Mesenteric fat pad (tissue), 1 donor: ENCODE measurements at places on chromosomes 7 and 10.

DNA sequence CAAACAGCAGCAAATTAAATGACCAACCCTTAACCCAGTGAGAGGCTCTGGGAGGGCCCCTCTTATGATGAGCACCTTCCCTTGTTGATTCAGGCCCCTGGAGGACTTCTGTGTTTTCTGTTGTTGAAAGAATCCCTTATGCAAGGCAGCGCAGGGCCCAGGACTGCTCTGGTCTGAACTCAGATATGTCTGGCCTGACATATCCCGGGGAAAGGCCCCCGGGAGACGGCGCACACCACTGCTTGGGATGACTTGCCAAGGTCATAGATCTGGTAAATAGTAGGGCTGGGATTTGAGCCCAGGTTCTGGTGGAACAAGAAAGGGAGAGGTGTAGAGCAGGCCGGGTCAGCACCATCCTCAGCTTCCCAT is 124.0 kb downstream of the AOAH start:
- DNase-seq, result no peak

DNA sequence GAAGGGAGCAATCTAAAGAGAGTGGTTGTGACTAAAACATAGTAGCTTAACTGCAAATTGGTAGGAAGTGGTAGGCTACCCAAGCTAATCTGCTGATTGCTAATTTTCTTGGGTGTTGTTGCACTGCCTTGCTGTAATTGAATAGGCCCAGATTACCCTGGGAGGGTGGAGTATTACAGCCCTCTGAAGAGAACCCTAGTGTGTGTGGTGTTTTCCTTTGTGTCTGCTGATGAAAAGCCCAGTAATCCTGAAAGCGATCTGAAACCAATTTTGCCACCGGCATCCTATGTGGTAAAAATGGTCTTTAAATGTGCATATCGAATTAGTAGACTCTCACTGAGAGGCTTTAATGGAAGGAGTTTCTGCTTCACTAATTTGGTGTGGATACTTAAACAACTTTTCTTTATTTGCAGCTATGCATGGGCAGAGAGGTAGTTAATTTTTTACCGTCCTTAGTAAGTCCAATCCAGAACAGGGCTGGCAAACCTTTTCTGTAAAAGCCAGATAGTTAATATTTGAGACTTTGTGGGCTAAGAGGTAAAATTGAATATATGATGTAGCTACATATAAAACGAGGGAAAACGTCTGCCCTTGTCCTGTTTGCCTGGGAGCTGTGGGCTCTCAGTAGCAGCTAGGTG is 92.5 kb downstream of the CSTF2T start:
- DNase-seq, result no peak

DNA sequence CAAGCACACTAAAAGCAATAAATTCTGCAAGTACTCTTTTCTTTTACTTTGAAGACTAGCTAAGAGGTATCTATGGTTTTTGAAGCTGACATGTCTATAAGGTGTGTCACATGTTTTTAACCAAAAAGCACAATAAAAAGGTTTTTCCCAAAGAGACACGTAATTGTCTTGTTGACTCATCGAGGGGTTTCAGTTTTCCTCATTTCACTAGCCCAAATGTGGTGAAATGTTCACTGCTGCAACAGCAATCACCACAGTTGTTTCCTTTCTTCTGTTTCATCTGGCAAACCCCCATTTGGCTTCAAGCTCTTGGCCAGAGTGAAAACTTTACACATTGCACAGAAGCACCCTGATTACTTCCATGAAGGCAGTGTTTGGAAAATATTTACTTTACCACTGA is 3.8 kb upstream of the HOXA4 start:
- no peak for DNase-seq

GRCh38 chr7:73869011-73869798 is 8.2 kb downstream of the TMEM270 start:
- DNase-seq, result no peak

DNA sequence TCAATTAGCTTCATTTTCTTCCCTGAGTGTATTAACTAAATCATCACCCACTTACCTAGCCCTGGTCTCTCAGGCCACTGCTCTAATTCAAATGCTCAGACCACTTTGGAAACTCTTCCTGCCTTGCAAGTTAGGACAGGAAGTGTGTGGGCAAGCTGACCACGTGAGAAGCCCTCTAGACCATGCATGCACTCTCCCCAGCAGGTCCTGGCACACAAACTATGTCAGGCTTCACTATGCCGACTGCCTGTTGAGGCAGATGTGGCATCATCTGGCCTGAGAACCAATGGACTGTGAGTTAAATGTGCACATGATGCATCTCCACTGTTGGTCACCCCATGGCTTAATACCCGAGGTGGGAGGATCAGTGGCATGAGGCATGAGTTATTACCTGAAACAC is 439.6 kb downstream of the GRID1 start:
- DNase-seq, result no peak

DNA sequence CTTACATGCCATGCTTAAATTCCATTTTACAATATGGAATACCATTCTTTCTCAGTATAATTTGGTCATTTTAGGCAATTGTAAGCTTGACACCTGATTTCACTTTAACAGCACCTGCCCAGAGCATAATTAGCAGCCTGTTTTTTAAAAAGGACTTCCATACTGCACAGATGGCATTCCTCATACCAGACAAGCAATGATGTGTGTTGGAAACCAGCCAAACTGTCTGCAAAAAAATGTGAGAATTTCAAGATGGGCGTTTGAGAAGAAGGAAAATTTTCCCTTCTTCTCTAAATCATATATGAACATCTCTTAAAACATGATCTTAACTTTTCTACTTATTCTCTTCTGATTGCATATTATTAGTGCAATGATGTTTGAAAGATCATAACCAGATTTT is 40.4 kb upstream of the AGMO start:
- DNase-seq, result no peak

- no peak for DNase-seq
Measured at GRCh38 chr10:123136221-123136805, 543 bp downstream of the HMX3 start.

- no peak for DNase-seq
Measured at GRCh38 chr10:70915806-70916205, 27.4 kb upstream of the PCBD1 start.

- no peak for DNase-seq
Measured at GRCh38 chr7:117195361-117196029, 127.4 kb downstream of the WNT2 start.

- DNase-seq, result no peak
Measured at GRCh38 chr7:130890176-130891020, 156.4 kb upstream of the KLF14 start.

- no peak for DNase-seq
Measured at GRCh38 chr10:117053482-117053881, 48.5 kb upstream of the SHTN1 start.

DNA sequence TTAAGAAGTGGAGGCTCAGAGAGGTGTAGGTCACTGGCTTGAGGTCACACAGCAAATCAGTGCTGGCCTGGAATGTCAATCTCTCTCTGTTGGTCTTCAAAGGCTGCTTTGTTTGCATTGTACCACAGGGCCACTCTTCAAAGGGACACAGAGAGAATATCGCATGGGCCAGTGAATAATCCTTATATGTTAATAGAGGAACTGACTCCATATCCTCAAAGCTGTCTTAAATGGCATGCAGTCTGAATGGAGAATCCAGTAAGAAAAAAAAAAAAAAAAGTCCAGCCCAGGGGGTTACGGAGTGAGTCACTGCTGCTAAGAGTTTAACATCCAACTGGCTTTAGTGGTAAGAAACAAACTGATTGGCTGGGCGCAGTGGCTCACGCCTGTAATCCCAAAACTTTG is 54.1 kb downstream of the NRAP start:
- no peak for DNase-seq

DNA sequence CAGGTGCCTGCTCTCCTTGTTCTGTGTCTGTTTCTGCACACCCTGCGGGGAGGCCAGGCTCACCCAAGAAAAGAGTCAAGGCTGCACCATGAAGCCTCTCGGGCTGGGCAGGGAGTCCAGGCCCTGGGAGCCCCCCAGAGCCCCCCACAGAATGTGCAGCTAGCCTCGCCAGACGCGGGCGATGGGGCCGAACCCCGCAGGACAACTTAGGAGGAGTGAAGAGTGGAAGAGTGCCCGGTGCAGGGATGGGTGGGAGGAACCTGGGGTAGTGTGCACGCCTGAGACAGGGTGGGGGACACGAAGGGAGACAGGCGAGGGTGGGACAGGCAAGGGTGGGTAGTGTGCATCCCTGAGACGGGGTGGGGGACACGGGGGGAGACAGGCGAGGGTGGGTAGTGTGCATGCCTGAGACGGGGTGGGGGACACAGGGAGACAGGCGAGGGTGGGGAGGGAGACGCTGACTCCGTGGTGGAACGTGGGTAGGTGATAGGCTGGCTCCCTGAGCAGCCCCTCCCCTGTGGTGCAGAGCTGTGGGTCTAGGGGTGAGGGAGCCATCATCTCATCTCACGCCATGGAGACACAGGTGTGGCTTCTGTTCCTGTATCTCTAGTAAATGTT is 615.4 kb downstream of the DNAJB6 start:
- DNase-seq, result peak; percentile 72

DNA sequence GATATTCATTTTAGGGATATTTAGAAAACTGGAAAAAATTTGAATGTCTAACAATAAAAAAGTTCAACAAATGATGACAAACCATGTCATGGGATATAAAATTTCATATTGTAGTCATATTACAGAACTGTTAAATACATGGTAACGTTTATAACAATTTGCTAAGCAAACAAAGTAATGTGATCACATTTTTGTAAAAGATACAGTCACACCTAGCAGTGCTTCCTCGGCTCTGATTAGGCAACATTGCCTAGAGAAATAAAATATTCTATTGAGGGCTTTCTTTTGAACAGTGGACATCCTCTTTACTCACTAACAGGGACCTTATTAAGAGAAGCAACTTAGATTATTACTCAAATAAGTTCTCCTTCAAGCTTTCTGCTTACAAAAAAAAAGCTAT is 605.5 kb downstream of the GATA3 start:
- no peak for DNase-seq

DNA sequence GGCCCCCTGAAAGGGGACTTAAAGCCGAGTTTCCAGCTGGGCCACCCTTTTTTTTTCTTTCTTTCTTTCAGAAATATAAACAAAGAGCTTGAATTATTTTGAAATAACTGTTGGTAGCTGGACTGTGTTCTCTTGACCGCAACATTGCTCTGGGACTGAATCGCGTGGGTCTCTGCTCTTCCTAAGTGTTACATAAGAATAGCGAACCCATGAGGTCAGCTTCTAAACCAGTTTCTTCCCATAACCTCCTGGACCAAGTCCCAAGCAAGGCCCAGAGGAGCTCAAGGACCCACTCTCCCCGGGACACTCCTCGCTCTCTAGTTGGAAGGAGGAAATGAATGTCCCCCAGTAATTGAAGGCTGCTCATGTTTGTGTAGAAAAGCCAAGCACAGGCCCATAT is 91.1 kb downstream of the CXCL12 start:
- DNase-seq, result no peak

DNA sequence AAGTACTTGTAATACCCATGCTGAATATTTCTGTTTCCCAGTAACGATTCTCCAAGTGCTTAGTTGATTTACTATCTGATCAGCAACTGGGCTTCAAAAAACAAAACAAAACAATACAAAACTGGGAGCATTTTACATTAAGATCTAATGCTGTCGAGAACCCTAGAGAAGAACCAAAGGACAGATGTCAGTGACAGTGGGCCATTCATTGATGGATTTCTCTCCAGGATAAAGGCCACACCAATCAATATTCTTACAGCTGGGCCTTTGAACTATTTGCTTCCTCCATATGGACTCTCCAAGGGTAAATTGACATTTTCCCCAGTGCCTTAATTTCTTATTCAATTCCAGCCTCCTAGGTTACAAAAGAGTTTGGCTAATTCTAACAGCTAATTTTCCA is 217.5 kb downstream of the ADAM12 start:
- DNase-seq, result no peak

GRCh38 chr7:99404235-99404976 is 4.0 kb downstream of the PDAP1 start:
- no peak for DNase-seq

DNA sequence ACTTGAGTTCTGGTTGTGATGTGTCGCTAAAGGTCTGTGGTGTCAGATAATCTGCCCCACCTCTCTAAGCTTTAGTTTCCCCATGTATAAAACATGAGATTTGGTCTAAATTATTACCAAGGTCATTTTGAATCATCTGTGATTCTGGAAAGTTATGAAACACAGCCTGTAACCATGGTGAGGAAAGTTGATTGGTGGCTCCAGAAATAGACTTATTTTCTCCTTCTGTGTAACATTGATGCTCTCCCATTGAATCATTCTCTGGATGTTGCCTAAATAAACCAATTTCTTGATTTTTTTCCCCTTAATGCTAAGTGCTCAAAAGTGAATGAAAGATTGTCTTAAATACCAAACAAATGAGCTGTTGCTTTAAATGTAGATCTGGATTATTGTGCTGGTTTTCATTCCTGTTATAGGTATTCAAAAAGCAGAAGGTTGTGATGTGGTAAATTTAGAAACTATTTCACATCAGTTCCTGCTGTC is 30.0 kb upstream of the PCGF5 start:
- no peak for DNase-seq

DNA sequence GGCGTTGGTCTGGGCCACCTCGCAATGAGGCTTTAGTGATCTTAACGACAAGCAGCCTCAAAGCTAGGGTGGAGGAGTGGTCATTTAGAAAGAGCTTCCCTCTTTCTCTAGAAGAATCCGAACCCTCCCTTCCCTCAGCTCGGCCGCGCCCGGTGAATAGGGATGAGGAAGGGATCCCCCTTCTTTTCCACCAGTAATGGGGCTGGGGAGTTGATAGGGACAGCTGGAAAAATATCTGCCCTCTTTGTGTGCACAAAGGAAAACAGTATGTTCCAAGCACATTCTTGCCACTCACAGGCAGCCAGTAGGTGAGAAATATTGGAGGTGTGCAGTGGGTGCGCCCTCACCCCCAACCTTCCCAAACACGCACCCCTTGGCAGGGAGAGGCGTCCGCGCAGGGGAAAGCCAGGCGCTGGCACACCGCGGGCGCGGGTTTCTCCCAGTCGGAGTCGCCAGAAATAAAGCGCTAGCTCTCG is 6.5 kb downstream of the DLX5 start:
- no peak for DNase-seq

DNA sequence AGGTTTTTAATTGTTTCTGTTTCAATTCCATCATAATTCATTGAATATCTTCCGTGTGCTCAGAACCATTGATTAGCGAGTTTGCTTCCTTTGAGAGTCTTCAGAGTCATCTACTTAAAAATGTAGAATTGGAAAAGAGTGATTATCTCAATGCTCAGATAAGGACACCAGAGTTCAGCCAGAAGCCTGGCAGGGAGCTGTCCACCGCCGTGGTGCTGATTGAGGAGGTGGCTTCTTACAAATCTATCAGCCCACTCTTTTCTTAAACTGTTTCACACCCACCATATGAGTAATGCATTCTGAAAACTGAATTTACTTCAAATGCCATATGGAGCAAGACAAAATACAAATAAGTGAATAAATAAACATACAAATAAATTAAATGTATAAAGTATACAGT is 79.3 kb downstream of the INSYN2A start:
- no peak for DNase-seq
